Activated CD4-positive, alpha-beta T cell treated with anti-CD3 and anti-CD28 coated beads for 36 hours (primary cell): ENCODE measurements at places on chromosomes 1 and 21. TPM values are rescaled to one million over a fixed set of nuclear protein-coding genes. Genes with fewer than 3 reads are reported as not detected.

DNA sequence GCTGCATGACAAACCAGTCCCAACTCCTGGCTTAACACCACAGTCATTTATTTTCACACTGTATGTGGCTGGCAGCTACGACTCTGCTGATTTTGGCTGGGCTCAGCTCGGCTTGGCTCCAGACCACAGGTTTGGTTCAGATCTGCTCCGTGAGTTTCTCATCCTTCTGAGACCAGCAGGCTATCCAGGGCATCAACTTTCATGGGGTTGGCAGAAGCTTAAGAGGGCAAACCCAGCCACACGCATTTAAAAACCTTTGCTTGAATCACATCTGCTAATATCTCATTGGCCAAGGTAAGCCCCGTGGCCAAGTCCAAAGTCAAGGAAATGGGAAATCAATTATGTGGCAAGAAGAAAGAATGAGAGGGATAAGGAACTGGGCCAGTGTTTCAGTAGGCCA, 574.2 kb downstream of the MATN1 start:
- H3K4me1 ChIP-seq, result no peaks in the 10 kb centered on the region
- no peak overlapping the region for H3K27ac ChIP-seq
- peaks cover 15% of the 10 kb centered on the region for H3K27me3 ChIP-seq
- H3K4me3 ChIP-seq, result no peak overlapping the region
- DNase-seq, result no peak
- H3K36me3 ChIP-seq, result no peaks in the 10 kb centered on the region

SPRR2A gene
- not detected for total RNA-seq

DNA sequence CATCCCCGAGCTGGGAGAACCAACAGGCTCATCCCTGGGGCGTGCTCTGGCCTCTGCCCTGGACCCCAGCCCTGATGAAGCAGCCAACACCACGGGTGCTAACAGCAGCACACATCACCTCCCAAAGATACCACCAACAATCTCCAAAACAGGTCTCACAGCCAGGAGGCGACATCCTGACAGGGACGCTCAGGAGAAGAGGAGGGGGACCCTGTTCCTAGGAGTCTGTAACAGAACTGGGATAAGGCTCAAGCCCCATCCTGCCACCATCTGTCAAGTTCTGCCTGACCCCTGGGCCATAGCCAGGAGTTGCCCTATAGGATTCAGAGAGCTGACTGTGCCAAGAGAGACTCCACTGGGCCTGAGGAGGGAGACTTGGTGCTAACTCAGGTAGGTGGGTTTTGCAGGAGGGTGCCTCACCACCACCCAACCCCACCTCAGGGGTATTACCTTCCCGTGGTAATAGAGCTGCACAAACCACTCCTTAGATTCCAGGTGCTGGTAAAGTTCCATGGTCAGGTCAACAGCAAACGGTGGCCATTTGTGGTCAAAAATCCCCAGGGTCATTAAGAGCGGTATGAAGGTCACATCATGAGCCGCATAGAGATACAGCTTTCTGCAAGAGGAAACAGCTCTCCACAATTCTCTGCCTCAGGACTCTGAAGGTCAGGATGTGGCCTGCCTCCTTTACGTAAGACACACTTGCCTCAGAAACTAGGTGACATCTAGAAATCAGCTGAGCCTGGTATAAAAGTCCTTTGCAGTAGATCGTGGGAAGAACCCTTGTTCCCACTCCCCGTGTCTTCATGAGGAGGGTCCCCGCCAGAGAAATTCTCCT, 22.3 kb downstream of the ACP6 start:
- H3K4me3 ChIP-seq, result peak overlapping the region; percentile 24
- peaks cover 21% of the 10 kb centered on the region for H3K36me3 ChIP-seq
- DNase-seq, result peak; percentile 38
- H3K4me1 ChIP-seq, result peaks cover 47% of the 10 kb centered on the region

- H3K4me3 ChIP-seq, result no peak overlapping the region
- DNase-seq, result no peak
- no peaks in the 10 kb centered on the region for H3K27me3 ChIP-seq
- H3K36me3 ChIP-seq, result no peaks in the 10 kb centered on the region
These were observed 44.7 kb upstream of the POFUT2 start for GRCh38 chr21:45332415-45332814.

TSPEAR gene
- not detected for total RNA-seq

- peaks cover 8% of the 10 kb centered on the region for H3K27me3 ChIP-seq
- no peaks in the 10 kb centered on the region for H3K4me1 ChIP-seq
- H3K36me3 ChIP-seq, result no peaks in the 10 kb centered on the region
- no peak for DNase-seq
- no peak overlapping the region for H3K27ac ChIP-seq
These were observed 83.3 kb upstream of the TNR start for GRCh38 chr1:175826705-175827104.

L1TD1 gene
- total RNA-seq, result 0.09 TPM

GRCh38 chr1:54944610-54945392, 35.6 kb upstream of the TMEM61 start:
- H3K4me1 ChIP-seq, result peaks cover 10% of the 10 kb centered on the region
- H3K36me3 ChIP-seq, result no peaks in the 10 kb centered on the region
- peaks cover 5% of the 10 kb centered on the region for H3K27me3 ChIP-seq
- no peak overlapping the region for H3K4me3 ChIP-seq

- peak overlapping the region; percentile 79 for H3K27ac ChIP-seq
- H3K36me3 ChIP-seq, result no peaks in the 10 kb centered on the region
- DNase-seq, result no peak
These were observed 6.8 kb upstream of the IL24 start for GRCh38 chr1:206890125-206891060.

DNA sequence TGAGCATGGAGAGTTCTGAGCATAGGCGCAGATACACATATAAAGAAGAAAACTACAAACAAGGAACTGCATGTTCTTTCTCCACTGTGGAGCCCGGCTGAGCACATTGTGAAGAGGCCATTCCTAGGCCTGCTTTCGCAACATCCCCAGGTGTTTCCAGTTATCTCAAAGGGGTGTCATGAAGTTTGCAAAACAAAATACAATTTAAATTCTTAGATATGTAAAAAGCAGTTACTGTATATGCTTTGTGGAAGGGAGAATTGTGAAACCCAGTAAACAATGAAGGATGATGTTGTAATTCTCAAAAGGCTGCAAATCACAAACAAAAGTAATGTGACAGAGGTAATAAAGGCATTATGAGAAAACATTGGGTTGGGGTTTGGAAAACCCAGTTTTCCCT, 98.6 kb upstream of the ZNF644 start:
- no peaks in the 10 kb centered on the region for H3K36me3 ChIP-seq
- peaks cover 25% of the 10 kb centered on the region for H3K4me1 ChIP-seq
- no peak overlapping the region for H3K4me3 ChIP-seq
- no peak overlapping the region for H3K27ac ChIP-seq
- no peak for DNase-seq
- peaks cover 8% of the 10 kb centered on the region for H3K27me3 ChIP-seq

- H3K27me3 ChIP-seq, result no peaks in the 10 kb centered on the region
- DNase-seq, result no peak
These were observed 20.4 kb downstream of the OLFML2B start for GRCh38 chr1:162003061-162003829.

DNA sequence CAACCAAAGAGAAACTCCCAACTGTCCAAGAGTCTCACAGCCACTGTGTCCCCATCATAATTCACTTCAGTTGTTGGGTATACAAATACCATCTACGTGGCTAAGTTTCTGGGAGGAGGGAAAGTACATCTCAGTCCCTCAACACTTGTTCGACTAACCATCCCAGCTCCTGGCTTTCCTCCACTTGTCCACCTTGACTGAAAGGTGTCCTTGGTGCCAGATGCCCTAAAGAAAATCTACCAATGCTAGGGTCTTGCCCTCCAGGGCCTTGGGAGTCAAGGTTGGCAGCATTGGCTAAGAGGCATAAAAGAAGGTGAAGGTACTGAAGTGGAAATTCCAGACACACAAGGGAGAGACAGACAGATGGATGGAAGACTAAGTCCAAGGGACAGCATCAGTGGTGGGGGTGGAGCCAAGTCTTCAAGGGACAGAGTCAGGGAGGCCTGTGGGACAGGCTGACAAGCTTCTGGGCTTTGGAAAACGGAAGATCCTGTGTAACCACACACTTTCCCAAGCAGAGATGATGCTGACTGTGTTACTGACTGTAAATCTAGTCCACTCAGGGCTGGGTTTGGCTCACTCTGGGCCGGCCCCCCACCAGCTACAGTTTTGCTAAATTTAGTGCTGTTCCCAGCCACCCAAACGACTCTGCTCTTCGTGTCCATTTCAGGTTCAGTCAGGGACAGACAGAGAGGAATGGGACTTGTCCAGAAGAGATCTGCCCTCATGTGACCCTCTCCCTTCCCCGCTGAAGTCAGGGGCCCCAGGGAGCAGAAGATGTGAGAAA, 60.1 kb downstream of the CD34 start:
- no peak overlapping the region for H3K4me3 ChIP-seq
- H3K4me1 ChIP-seq, result peaks cover 74% of the 10 kb centered on the region
- H3K27ac ChIP-seq, result no peak overlapping the region

- no peak overlapping the region for H3K4me3 ChIP-seq
- peaks cover 2% of the 10 kb centered on the region for H3K4me1 ChIP-seq
- H3K27ac ChIP-seq, result no peak overlapping the region
- no peak for DNase-seq
- no peaks in the 10 kb centered on the region for H3K27me3 ChIP-seq
- H3K36me3 ChIP-seq, result peaks cover 30% of the 10 kb centered on the region
These were observed 69.6 kb downstream of the PGM1 start for GRCh38 chr1:63662841-63663240.

PTGS2 gene
- 1.2 TPM for total RNA-seq

DNA sequence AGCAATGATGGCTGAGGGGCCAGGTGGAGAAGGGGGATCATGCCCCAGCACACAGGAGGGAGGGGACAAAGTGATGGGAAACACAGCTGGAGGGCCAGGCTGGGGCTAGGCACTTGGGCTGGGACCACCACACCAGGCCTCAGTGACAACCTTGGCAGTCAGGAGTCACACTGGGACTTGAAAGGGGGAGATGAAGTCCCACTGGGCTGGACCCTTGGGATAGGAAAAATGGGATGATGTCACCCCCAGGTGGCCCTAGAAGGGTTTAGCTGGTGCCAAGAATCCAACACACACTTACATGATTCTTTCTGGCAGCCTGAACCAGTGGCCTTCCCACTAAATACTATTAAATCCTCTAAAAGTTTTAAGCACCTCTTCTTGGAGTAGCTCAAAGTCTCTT, 17.1 kb downstream of the ZBTB17 start:
- DNase-seq, result peak; percentile 17
- no peaks in the 10 kb centered on the region for H3K27me3 ChIP-seq
- peaks cover 33% of the 10 kb centered on the region for H3K36me3 ChIP-seq
- H3K4me3 ChIP-seq, result no peak overlapping the region
- H3K4me1 ChIP-seq, result peaks cover 92% of the 10 kb centered on the region

GRCh38 chr1:54608566-54609230, 14.6 kb downstream of the FAM151A start:
- H3K36me3 ChIP-seq, result no peaks in the 10 kb centered on the region
- H3K27ac ChIP-seq, result no peak overlapping the region
- DNase-seq, result no peak
- no peaks in the 10 kb centered on the region for H3K27me3 ChIP-seq
- no peak overlapping the region for H3K4me3 ChIP-seq

DNA sequence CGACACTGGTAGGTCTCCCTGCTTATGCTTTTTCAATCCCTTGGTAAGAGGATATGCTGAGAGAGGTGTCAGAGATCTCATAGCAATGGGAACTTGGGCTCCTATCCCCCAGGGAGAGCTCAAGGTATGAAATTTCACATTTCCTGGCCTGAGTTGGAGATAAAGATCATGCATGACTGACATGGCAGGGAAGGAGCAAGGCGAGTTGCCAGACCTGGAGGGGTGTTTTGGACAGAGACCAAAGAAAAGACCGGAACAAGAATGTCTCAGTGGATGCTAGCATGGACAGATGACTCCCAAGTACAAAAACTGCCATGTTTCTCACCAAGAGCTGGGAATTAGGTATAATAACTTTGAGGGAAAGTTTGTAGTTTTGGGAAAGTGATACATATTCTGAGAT, 334.1 kb upstream of the B3GALT2 start:
- no peaks in the 10 kb centered on the region for H3K27me3 ChIP-seq
- no peaks in the 10 kb centered on the region for H3K36me3 ChIP-seq
- no peak overlapping the region for H3K27ac ChIP-seq
- no peak overlapping the region for H3K4me3 ChIP-seq
- peaks cover 5% of the 10 kb centered on the region for H3K4me1 ChIP-seq

ADAMTS1 gene
- total RNA-seq, result not detected

CRNN gene
- total RNA-seq, result not detected

DNA sequence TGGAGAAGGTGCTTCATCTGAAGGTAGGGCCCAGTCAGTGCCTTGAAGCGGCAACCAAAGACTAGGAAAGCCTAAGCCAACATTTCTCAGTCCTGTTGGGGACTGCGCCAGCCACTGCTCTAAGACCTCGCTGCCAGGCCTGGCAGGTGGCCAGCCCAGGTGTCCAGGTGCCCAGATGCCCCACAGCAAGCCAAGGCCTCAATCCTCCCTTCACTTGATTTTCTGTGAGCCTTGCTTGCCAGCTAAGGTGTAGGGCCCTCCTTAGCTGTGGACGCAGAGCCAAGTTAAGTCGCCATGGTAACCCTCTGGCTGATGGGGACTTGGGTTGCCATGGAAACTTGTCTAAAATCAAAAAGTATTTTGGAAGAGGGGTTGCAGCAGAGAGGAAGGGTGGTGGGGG, 135.0 kb downstream of the NAV1 start:
- no peaks in the 10 kb centered on the region for H3K27me3 ChIP-seq
- no peak for DNase-seq
- H3K27ac ChIP-seq, result no peak overlapping the region
- H3K4me1 ChIP-seq, result peaks cover 3% of the 10 kb centered on the region
- no peaks in the 10 kb centered on the region for H3K36me3 ChIP-seq

GRCh38 chr1:44114098-44114497, 4.5 kb upstream of the KLF17 start:
- H3K27ac ChIP-seq, result no peak overlapping the region
- no peaks in the 10 kb centered on the region for H3K27me3 ChIP-seq
- no peaks in the 10 kb centered on the region for H3K36me3 ChIP-seq
- DNase-seq, result no peak
- no peak overlapping the region for H3K4me3 ChIP-seq

TLCD4 gene
- 0.25 TPM for total RNA-seq

DNA sequence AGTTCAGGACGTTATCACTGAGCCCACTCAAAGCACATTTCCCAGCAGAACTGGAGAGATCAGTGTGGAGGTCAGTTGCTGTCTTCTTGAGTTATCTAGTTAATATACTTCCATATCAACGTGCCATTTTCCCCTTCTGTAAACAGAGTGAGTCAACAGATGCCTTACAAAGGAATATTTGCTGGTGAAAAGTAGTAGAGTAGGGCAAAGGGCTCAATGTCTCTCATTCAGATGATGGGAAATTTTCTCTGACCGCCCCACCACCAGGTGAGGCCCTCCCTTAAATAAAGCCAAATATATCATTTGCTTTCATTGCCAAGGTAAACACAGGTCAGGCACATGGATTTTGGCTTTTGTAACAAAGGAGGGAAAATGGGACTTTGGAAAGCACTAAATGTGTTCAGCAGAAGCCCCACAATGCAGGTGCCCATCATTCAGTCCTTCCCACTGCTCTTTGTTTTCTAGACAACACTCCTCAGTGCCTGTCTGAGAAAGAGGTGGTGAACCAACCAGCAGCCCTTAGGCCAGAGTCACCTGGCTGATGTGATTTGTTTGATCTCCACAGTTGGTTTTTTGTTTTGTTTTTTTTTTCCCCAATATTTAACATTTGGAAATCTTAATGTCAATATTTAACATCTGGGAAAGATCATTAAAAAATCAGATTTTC, 40.5 kb upstream of the SAMD13 start:
- H3K36me3 ChIP-seq, result no peaks in the 10 kb centered on the region
- no peaks in the 10 kb centered on the region for H3K4me1 ChIP-seq

OR2T33 gene
- not detected for total RNA-seq
